ENCODE measurements at places on chromosomes 1 and 21. TPM values are rescaled to one million over a fixed set of nuclear protein-coding genes. Genes with fewer than 3 reads are reported as not detected.

The ANGPTL3 gene
- total RNA-seq: not detected

The KRTAP19-3 gene
- total RNA-seq: not detected

The EDN2 gene
- not detected for total RNA-seq

The TTC3 gene
- 142 TPM for total RNA-seq

The NTMT2 gene
- not detected for total RNA-seq

DNA sequence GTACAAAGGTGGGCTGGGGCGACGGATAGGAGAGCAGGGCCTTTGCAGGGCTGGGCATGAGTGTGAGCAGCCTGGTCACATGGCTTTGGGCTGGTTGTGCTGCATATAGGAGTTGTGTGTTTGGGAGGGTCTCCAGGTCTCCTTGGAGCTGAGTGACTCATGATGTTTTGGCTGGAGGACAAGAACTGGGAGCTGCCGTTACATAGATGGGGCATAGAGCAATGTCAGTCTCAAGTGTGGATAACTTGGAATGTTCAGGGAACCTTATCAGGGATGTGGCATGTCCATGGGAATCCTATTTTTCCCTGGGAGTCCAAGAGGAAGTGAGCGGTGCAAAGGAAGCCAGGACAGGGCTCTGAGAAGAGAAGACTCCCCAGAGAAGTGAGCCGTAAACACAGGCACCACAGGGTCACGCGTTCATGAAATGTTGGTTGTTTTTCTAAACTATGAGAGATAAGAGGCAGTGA lies 136.4 kb upstream of the KCNE2 start:
- H3K4me3 ChIP-seq: no peak overlapping the region
- peaks cover 15% of the 10 kb centered on the region for H3K4me1 ChIP-seq
- peak; percentile 46 for DNase-seq
- H3K27ac ChIP-seq: no peak overlapping the region
- no peaks in the 10 kb centered on the region for H3K27me3 ChIP-seq

GRCh38 chr1:11422686-11423085 lies 56.3 kb upstream of the DISP3 start:
- no peaks in the 10 kb centered on the region for H3K36me3 ChIP-seq
- DNase-seq: no peak
- no peak overlapping the region for H3K27ac ChIP-seq
- no peaks in the 10 kb centered on the region for H3K27me3 ChIP-seq

DNA sequence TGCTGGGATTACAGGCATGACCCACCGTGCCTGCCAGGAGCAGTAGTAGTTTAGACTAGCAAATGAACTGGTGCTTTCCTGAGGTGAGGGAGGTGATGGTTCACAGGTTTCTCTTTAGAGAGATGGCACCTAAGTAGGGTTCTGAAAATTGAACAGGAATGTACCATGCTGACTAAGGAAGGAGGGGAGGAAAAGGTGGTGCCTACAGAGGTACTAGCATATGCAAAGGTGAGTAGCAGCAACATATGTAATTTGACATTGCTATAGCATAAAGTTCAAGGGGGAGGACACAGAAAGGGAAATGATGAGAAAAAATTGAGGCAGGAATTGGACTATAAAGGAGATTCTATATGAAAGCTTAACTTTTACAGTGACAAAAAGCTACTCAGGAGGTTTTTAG lies 65.9 kb upstream of the RBM34 start:
- no peak for DNase-seq
- no peak overlapping the region for H3K4me3 ChIP-seq
- no peak overlapping the region for H3K27ac ChIP-seq
- no peaks in the 10 kb centered on the region for H3K36me3 ChIP-seq

DNA sequence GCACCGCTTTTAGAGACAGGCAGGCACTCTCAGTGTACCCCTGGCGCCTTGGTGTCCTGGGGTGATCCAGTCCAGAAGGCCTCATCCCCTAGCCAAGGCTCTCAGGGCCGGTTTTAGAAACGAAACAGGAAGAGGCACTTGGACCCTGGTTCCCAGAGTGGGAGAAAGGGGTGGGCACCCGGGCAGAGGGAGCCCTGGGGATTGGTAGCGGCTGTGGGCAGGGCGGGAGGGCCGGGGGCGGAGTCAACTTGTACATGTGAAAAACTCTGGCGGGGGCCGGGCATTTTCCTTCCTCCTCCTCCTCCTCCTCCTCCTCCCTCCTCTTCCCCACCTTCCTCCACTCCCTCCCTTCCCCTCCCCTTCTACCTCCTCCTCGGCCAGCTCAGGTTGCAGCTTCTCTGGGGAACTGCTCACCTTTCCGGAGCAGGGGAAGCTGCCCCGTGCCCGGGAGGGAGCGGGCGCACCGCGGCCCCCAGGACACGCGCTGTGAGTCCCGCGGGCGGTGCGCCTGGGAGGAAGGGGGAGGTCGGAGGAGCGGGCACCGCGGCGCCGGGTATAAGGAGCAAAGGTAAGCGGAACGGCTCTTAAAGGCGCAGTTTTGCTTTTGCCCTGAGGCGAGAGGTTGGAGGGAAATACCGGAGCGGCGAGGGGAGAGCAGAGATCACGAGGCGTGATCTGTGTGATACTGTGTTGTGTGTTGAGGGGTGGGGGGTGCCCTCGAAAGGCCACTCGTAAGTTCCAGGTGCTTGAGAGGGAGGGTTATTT lies at the start of gene CDK18:
Gene CDK18 (plus strand): TSS at position 359 of the 765 bp plus-strand sequence. CDS start 18,499 bp downstream, outside the sequence.
- peaks cover 6% of the 10 kb centered on the region for H3K4me1 ChIP-seq
- no peaks in the 10 kb centered on the region for H3K27me3 ChIP-seq
- H3K36me3 ChIP-seq: no peaks in the 10 kb centered on the region
- peak within 1 kb of the TSS; percentile 27 for H3K27ac ChIP-seq

DNA sequence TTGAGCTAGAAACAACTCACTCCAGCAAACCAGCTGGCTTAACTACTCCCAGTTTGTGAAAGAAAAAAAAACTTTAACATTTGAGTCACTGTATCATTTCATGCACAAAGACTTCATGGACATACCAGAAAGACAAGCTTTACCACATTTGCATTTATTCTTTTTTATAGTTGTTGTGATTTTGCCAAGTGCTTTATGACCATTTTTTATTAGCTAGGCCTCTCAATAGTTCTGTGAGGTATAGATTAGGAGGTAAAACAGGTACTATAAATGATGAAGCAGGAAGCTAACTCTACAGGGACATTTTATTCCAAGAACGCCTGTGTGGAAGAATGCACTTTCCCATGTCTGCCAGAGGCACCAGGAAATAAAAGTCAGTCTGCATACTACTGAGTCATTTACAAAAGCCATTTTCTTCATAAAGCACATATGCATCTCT lies 8.2 kb upstream of the DENND1B start:
- no peaks in the 10 kb centered on the region for H3K27me3 ChIP-seq
- H3K27ac ChIP-seq: no peak overlapping the region
- no peak overlapping the region for H3K4me3 ChIP-seq
- H3K36me3 ChIP-seq: no peaks in the 10 kb centered on the region
- H3K4me1 ChIP-seq: no peaks in the 10 kb centered on the region
- no peak for DNase-seq
